DND-41 (cell line): ENCODE measurements at places on chromosomes 6 and 20.

- no peak overlapping the region for H3K27ac ChIP-seq
- H3K27me3 ChIP-seq = no peaks in the 10 kb centered on the region
- no peak overlapping the region for H3K4me3 ChIP-seq
- H3K36me3 ChIP-seq = no peaks in the 10 kb centered on the region
Measured at GRCh38 chr6:1716868-1717267, 107.2 kb downstream of the FOXC1 start.

DNA sequence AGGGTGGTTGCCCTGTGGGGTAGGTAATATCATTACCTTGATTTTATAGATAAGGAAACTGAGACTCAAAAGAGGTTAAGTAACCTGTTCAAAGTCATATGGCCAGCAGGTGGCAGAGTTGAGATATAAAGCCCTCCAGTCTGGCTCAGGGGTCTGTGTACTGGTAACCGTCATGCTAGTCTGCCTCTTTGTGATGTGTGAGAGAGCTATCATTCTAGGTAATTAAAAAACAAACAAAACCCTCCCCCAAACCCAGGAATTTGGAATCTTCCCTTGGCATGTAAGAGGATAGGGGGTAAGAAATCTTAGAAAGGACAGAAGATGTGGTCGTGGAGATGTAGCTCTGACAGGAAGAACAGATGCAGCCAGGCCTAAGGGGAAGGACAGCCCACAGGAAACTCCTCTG is 206.0 kb downstream of the CDC5L start:
- H3K27me3 ChIP-seq = no peaks in the 10 kb centered on the region
- DNase-seq = peak; percentile 75
- H3K4me3 ChIP-seq = no peak overlapping the region
- H3K36me3 ChIP-seq = no peaks in the 10 kb centered on the region
- H3K27ac ChIP-seq = no peak overlapping the region

DNA sequence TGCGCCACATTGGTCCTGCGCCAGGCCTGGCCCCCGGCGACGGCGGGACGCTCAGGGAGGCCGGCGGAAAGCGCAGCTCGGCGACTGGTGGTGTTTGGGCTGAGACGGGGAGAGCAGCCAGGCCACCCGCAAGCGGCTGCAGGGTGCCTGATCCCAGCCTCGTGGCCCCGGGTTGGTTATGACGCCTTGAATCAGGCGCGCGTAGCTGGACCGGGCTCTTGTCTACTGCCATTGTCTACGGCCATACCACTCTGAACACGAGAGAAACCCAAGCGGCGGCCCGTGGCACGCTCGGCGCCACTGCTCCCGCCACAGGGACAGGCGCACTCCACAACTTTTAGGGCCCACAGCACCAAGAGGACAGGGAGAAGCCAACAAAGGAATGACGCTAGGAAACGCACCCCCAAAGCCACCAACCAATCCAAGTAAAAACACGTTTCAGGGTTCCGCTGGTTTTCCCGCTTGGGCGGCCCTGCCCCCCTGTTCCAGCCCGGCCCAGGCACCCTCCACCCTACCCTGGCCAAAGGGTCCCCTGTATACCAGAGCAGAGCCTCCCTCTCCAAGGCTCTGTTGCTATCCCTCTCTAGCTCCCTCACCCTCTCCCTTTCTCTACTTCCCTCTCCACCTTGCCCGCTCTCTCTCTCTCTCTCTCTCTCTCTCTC is 1849.3 kb upstream of the DEFB115 start:
- no peak overlapping the region for H3K27ac ChIP-seq
- no peak for DNase-seq
- no peaks in the 10 kb centered on the region for H3K27me3 ChIP-seq
- no peak overlapping the region for H3K4me3 ChIP-seq

DNA sequence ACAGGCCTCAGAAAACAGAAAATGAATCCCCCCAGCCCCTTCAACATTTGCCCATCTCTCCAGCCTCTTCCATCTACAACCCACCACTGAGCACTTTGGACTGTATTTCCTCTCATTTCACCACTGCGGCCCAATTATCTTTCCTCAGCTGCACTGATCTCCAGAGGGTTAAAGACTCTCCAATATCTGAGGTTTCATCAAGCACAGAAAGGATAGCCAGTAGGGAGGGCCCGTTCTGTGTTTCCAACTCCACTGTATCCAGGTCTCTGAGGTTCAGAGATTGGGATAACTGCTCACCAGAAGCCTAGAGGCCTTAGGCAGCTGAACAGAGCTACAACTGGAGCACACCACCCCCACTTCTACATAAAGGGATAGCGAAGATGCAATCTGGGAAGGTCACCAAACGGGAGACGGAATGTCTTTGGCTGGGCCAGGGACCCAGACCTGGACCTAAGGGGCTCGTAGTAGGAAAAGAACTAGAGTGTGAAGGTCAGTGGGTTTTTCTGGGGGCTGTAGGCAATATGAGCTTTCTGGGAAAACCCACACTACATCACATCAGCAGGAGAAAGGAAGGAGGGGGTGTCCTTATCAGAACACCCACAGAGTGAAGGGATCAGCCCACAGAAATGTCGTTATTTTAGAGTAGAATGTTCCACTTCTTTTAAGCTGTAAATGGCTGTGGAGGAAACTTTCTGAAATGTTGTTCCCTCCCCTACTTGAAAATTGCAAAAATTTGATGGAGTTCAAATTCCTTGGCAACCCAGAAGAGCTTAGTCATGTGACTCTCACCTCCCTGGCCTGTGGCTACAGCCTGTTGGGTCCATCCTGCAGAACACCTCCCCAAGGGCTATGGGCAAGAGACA is 7.3 kb downstream of the KCNK5 start:
- no peak overlapping the region for H3K27ac ChIP-seq
- H3K36me3 ChIP-seq = no peaks in the 10 kb centered on the region
- H3K27me3 ChIP-seq = peaks cover 10% of the 10 kb centered on the region
- DNase-seq = no peak

GRCh38 chr6:113359155-113360140 is 497.7 kb upstream of the MARCKS start:
- no peaks in the 10 kb centered on the region for H3K4me1 ChIP-seq
- H3K27me3 ChIP-seq = peaks cover 7% of the 10 kb centered on the region
- H3K36me3 ChIP-seq = no peaks in the 10 kb centered on the region
- H3K27ac ChIP-seq = no peak overlapping the region

- H3K27ac ChIP-seq = no peak overlapping the region
- H3K27me3 ChIP-seq = peaks cover 14% of the 10 kb centered on the region
- H3K4me1 ChIP-seq = no peaks in the 10 kb centered on the region
- H3K36me3 ChIP-seq = no peaks in the 10 kb centered on the region
- DNase-seq = no peak
- no peak overlapping the region for H3K4me3 ChIP-seq
Measured at GRCh38 chr20:51420111-51420510, 122.4 kb downstream of the NFATC2 start.

- no peak overlapping the region for H3K27ac ChIP-seq
- DNase-seq = no peak
Measured at GRCh38 chr6:53583451-53583850, 38.5 kb upstream of the GCLC start.

DNA sequence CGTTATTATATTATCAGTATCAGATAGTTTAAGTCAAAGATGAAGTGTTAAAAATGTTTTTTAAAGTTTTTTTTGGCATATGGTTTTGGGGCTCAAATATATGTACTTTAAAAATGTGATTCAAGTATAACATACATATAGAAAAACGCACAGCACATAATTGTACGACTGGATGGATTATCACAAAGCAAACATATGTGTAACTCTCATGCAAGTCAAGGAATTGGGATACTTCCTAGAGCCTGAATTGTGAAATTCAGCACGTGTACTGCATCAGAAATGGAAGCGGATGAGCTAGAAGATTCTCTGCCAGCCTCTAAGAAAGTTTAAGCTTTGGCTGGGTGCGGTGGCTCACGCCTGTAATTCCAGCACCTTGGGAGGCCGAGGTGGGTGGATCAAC is 340.9 kb downstream of the PRL start:
- H3K4me1 ChIP-seq = peaks cover 35% of the 10 kb centered on the region
- H3K36me3 ChIP-seq = no peaks in the 10 kb centered on the region

- peaks cover 73% of the 10 kb centered on the region for H3K36me3 ChIP-seq
- H3K27ac ChIP-seq = no peak overlapping the region
- no peak overlapping the region for H3K4me3 ChIP-seq
- no peaks in the 10 kb centered on the region for H3K4me1 ChIP-seq
- no peak for DNase-seq
- H3K27me3 ChIP-seq = no peaks in the 10 kb centered on the region
Measured at GRCh38 chr6:151036869-151037680, 171.6 kb downstream of the MTHFD1L start.

DNA sequence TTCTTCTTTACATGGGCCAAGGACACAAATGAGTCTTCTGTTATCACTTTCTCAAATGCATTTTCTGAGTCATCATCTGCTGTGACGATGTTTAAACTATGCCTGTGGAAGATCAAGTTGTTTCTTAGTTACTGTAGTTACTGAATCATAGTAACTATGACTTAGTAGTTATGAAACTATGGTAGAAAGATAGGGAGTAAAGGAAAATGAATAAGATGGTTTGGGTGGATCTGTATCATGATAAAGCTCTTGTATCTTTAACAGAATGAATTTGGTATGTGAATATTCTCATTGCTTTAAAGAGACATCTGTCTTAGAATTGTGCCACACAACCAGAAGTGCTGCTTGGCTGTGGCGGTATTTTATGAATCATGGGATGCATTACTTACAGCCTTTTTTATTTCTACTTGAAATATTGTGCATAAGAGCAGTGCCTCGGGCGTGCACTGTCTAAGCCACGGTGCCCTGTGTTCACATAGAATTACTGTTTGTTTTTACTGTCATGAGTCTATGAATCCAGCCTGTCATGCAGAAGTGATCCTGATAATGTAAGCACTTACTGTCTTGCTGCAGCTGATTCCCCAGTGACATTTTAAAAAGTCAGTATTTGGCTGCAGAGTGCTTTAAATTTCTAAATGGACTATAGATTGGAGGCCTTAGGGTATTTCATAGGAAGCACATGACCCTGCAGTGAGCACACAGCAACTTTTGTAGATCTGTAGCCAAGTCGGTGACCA is 215.2 kb downstream of the TMEM242 start:
- H3K36me3 ChIP-seq = peaks cover 33% of the 10 kb centered on the region
- no peak for DNase-seq
- no peaks in the 10 kb centered on the region for H3K4me1 ChIP-seq
- H3K4me3 ChIP-seq = no peak overlapping the region
- no peak overlapping the region for H3K27ac ChIP-seq

DNA sequence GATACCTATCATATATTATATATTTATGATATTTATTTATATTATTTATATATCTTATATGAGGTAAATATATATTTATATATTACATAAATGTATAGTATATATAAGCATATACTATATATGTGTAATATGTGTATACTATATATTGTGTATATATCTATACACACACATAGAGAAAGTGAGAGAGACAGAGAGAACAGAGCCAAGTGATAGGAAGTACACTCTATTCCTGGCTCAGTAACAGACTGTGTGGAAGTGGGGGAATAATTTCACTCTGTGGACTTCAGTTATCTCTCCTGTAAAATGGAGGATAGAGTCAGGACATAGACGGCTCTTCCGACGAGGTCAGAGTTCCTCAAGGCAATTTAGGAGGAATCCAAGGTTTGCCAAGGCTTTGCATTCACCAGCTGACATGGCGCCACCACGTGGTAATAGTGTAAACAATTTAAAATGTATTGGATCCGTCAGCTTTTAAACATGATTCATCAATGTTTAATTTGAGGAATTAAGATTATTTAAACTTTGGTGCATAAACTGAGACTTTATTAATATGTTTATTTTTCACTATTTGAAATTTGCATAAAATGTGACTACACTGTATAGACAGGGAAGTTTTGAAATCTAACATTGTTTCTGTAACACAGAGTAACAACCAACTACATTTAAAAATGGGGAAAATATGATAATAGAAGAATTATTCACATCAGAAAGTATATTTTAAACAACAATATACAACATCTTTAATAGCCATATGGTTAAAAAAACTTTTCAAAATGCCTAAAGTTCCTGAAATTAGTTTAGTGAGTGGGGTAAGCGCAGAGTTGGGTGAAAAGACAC is 75.4 kb upstream of the TMEM244 start:
- H3K4me3 ChIP-seq = no peak overlapping the region
- peaks cover 7% of the 10 kb centered on the region for H3K27me3 ChIP-seq
- H3K4me1 ChIP-seq = no peaks in the 10 kb centered on the region
- no peaks in the 10 kb centered on the region for H3K36me3 ChIP-seq

GRCh38 chr6:151436300-151436699 is 15.6 kb downstream of the RMND1 start:
- H3K36me3 ChIP-seq = peaks cover 21% of the 10 kb centered on the region
- no peaks in the 10 kb centered on the region for H3K4me1 ChIP-seq
- no peak for DNase-seq
- H3K27me3 ChIP-seq = no peaks in the 10 kb centered on the region

DNA sequence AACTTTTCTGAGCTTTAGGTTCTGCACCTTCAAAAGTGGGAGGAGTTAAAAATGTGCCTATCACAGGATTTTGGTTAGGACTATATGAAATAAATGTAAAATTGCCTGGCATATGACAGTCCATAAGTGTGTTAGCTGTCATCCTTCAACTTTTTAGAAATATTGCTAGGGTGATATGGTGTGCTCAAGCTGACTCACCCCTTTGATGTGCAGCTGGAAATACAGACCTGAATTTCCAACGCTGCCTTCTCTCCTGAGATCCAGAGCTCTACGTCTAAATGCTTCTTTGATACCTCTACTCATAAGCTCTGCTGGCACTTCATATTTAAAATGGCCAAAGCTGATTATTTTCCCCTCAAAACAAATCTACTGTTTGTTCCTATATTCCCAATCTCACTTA is 2.7 kb downstream of the SLC35B3 start:
- H3K27me3 ChIP-seq = no peaks in the 10 kb centered on the region
- H3K4me3 ChIP-seq = no peak overlapping the region
- peaks cover 12% of the 10 kb centered on the region for H3K36me3 ChIP-seq
- peaks cover 30% of the 10 kb centered on the region for H3K4me1 ChIP-seq

DNA sequence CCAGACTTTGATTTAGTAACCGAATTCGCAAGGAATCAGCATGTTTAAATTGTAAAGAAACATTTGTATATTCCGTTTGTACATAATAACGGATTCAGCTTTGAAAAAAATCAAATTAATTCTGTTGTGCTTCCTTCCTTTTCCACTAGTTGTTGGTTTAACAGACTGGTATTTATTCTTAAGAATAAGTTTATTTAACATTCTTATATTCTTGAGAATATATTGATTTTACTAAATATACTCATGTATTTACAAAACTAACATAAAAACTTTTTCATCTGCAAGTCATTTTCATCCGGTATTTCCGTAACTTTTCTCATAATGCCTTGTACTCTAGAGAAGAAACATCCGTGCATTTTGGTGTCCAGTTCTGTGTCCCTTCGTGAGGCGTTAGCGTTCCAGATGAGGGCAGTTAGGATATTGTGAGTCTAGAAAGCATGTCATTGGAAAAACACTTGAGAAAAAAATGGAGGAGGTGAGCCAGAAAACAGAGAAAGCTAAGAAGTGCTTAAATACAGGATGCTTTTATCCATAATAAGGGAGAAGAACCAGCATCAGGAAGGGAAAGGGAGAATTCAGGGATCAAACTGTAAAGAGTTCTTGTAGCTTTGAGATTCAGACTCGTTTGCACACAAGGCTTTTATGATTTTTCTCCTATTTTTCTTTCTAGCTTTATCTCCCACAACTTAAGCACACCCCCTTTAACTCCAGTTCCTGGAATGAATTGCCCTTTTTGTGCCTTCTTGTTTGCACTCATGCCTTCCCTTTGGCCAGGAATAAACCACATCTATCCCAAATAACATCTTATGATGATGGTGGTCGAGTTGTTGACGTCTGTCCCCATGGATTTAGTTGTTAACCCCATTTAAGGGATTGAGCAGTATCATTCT is 1.8 kb downstream of the WRNIP1 start:
- H3K4me3 ChIP-seq = peak overlapping the region; percentile 96
- DNase-seq = no peak
- H3K4me1 ChIP-seq = peaks cover 52% of the 10 kb centered on the region
- peaks cover 54% of the 10 kb centered on the region for H3K36me3 ChIP-seq

- H3K4me3 ChIP-seq = no peak overlapping the region
- H3K27me3 ChIP-seq = no peaks in the 10 kb centered on the region
- no peaks in the 10 kb centered on the region for H3K36me3 ChIP-seq
- H3K4me1 ChIP-seq = no peaks in the 10 kb centered on the region
- DNase-seq = no peak
Measured at GRCh38 chr20:19858466-19859371, 100.7 kb downstream of the RIN2 start.
